Cardiac atrium fibroblast (primary cell): ENCODE measurements at places on chromosomes 1 and 21. TPM values are rescaled to one million over a fixed set of nuclear protein-coding genes. Genes with fewer than 3 reads are reported as not detected.

The TCHHL1 gene
- not detected in 2 replicates for total RNA-seq

The PDZK1IP1 gene
- 3.4 and 4.4 TPM in 2 replicates for total RNA-seq

The ASTN1 gene
- total RNA-seq = not detected in 2 replicates

The FAM177B gene
- not detected in 2 replicates for total RNA-seq

The LINGO4 gene
- not detected in 2 replicates for total RNA-seq

The C2CD4D gene
- total RNA-seq = not detected in 2 replicates

The PROX1 gene
- 0.16 TPM in 1 of 2 replicates, not detected in the other for total RNA-seq

The EPHB2 gene
- total RNA-seq = 0.18 and 0.97 TPM in 2 replicates

The SLAMF8 gene
- not detected in 2 replicates for total RNA-seq

The TMPRSS2 gene
- not detected in 2 replicates for total RNA-seq
